ENCODE measurements at places on chromosomes 2 and 18.

- no peak for DNase-seq
Observed at GRCh38 chr18:6629635-6630140, 99.8 kb upstream of the ARHGAP28 start.

DNA sequence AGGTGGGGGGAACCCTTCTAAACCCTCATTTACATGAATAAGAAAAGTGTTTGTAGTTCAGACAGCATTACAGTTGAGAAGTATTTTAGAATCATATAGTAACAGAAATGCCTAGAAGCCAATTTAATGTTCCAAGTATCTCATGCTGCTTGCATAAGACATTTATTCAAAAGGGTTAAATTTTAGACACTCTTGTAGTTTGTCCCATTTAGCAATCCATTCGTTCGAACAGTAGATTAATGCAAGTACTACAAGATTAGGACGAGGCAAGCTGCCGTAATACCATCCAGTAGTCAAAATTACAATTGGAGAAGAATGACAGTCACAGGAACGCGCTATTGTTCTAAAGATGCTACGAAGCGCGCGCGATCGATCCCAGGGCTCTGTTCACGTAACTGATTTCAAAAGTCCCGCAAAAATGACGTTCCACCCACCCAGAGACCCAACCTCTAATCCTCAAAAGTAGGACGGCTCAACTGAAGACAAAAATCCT lies 1.2 kb downstream of the TMEM237 start:
- DNase-seq = peak; percentile 73

DNA sequence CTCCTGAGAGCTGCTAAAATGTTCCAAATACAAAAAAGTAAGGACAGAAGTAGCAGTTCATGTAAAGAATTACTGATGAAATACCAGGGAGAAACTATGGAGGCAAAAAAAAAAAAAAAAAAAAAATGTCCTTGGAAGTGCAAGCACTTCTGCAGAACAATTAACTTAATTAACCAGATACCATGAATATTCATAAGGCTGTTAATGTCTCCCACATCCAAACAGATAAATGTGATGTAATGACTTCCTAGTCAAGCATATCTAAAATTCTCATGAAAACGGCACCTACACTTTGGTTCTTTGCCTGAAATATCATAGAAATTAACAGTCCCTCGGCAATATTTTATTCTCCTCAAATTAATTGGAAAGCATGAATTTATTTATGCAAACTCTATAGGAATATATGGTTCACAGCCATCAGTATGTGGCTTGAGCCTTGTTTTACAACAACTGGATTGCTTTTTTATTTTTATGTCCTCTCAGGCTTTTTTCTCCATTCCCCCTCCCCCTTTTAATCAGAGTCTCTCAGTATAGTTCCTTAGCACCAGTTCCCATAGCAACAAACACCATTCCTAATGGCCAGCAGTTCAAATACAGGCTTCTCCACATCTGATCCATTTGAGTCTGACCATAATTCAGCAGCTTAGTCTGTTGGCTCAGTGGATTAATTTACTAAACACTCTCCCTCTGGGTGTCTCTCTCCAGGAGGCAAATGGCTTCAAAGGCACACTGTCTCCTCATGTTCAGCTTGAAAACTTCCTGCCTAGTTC lies 97.1 kb downstream of the ITGA4 start:
- DNase-seq = no peak

GRCh38 chr2:18435426-18436037 lies 124.9 kb downstream of the RDH14 start:
- peak; percentile 53 for DNase-seq

GRCh38 chr18:42882122-42882521 lies 233.4 kb downstream of the RIT2 start:
- DNase-seq = no peak

GRCh38 chr2:10400568-10400977 lies 47.6 kb downstream of the ODC1 start:
- no peak for DNase-seq

- no peak for DNase-seq
Observed at GRCh38 chr2:152089238-152089637, 9.6 kb downstream of the CACNB4 start.

DNA sequence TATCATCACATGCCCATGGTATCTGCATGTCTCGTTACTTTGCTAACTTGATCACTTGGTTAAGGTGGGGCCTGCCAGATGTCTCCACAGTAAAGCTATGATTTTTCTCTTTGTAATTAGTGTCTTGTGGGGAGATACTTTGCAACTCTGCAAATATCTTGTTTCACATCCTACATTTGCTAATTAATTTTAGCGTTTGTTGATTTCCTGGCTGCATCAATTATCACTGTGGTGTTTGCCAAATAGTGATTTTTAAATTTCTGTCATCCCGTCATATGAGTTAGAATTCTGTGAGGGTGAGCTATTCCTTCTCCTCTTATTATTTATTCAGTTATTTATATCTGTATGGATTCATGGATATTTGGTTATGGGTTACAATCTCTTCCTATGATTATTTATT lies 161.4 kb downstream of the FMNL2 start:
- no peak for DNase-seq

GRCh38 chr2:134002391-134002790 lies 251.5 kb upstream of the MGAT5 start:
- DNase-seq = no peak

DNA sequence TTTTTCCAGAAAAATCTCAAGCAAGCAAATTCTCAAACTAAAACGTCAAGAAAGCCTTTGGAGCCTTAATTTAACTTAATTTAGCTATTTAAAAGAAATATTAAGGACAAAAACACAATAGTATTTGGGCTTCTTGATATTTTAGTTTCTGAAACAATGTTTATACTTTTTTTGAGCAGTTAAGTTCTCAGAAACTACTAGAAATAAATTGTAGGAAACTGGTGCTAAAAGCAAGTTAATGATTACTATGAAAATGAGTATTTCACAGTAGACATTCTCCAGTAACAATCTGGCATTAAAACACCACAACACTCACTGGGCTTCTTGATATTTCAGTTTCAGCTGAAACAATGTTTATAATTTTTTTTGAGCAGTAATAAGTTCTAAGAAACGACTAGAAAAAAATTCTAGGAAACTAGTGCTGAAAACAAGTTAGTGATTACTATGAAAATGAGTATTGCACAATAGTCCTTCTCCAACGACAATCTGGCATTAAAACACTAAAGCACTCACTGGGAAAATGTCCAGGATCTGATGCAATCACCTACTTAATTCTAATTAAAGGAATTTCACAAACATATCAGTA lies 45.1 kb downstream of the TRAK2 start:
- no peak for DNase-seq

DNA sequence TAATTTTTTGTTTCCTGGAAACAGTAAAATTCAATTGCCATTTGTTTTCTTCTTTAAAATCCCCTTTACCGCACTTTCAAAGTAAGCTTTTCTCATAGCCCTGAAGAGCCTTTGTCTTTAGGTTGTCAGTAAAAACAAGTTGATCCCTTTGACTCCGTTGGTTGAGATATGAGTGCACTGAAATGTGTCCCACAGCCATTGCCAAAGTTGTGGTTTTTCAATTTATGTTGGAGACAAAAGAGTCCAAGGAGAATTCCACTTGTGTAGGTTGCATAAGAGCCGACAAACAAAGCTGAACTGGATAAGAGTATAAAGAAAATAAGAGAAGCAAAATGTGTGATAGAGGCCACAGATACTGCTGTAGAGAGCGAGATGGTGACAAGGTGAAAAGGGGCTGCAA lies 26.1 kb upstream of the HNMT start:
- DNase-seq = no peak

DNA sequence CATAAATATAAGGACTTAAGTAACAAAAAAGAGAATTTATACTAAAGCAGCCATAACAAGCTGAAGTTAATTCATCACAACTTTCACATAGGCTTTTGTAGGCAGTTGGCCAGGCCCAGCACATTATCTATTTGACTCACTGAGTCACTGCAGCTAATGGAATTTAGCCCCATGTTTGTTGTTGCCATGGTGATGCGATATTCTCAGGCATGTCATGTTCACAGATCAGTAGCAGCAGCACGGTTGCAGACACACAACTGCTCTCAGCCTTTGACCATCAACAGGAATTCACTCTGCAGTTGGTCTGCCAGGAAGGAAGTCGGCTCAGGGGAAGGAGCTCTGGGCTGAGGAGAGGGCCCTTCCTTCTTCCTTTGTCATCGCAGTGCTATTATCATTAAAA lies 639.8 kb downstream of the TMEM182 start:
- DNase-seq = no peak

GRCh38 chr2:219525533-219526232 lies 11.4 kb downstream of the ASIC4 start:
- no peak for DNase-seq

DNA sequence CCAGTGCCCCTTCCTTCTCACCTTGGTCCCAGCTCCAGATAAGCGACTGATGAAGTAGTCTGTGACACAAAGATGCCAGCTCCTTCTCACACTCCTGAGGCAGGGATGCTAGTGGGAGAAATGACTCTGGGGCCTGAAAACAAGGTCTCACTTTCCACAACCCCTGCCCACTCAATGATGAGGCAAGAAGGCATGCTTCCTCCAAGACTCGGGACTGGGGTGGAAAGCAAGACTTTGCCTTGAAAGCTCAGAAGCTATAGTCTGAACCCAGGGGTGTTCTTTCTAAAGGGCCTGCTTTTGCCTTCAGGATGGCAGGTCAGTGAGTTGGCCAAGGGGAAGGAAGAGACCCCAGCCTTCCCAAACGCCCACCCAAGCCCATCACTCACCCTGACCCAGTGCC lies 1.4 kb downstream of the CCDC142 start:
- no peak for DNase-seq

GRCh38 chr18:63155169-63155852 lies 164.3 kb downstream of the BCL2 start:
- peak; percentile 94 for DNase-seq

- DNase-seq = no peak
Observed at GRCh38 chr2:65999796-66000195, 435.1 kb upstream of the MEIS1 start.

DNA sequence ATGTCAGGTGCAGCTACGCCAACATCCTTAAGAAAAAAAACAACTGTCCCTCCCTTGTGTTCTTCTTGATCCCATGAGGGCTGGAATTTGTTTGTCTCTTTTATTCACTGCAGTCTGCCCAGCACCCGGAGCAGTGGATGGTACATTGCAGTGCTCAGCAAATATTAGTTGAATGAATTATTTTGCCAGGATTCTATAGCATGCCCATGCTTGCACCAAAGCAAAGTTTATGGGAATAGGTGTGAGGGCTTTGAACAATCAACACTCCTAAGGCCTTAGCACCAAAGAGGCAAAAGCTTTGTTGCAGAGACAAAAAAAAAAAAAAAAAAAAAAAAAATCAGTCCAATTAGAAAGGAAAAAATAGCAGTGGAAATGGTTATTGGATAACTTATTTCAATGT lies 28.7 kb upstream of the DCC start:
- DNase-seq = no peak

DNA sequence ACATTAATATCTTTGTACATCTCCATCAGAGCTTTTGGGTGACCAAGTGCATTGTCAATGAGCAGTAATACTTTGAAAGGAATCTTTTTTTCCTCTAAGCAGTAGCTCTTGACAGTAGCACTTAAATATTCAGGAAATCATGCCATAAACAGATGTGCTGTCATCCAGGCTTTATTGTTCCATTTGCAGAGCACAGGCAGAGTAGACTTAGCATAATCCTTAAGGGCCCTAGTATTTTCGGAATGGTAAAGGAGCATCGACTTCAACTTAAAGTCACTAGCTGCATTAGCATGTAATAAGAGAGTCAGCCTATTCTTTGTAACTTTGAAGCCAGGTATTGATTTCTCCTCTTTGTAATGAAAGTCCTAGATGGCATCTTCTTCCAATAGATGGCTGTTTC lies 121.8 kb upstream of the CWC22 start:
- no peak for DNase-seq

GRCh38 chr2:8999102-8999446 lies 4.4 kb downstream of the MBOAT2 start:
- DNase-seq = peak; percentile 27

GRCh38 chr2:158953926-158954763 lies 14.3 kb upstream of the TANC1 start:
- peak; percentile 12 for DNase-seq

Data from SHP77 (cell line).